ENCODE measurements at places on chromosomes 7 and 10.

DNA sequence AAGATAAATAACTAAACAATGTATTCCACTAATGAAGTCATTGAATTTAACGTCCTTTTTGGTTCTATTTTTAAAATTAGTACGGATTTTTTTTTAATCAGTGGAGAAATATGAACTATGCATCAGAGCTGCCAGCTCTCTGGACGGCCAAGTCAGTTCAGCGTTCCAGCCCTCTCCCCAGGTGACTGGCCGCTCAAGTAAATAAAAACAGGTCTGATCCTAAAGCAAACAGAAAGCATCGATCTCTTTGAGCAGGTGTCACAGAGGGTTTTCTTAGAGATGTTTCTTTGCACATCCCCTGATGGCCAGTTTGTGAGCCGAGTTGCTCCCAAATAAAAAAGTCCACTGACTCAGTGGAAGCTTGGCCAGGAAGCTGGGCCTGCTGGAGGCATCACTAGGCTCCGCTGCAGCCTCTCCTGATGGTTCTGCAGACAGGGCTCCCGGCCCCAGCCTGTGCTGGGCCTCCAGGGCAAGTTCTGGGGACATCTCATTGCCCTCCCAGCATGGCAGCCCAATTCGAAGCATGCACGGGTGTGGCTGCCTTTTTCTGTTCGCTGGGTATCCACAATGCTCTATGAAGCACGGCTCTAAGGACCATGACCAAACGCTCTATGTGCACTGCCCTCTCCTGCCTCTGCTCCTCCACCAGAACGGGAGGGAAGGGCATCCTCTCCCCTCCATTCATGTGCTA, 74.7 kb upstream of the PPP2R2D start:
- DNase-seq, result no peak

DNA sequence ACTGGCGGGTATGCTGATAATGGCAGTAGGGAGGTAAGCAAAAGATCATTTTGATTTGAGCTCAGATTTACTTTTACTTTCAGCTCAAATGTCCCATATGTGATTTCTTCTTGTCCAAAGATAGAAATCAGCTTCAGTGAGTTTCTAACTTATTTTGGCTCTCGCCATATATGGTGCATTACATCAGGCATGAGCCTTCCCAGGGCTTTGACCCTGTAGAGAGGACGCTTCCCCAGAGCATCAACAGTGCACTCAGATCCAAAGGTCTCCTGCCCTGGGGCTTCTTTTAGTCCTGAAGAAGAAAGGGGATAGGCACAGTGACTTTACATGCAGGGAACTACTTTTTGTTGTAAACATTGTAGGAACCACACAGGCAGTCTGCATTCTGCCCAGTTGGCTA, 128.6 kb upstream of the PDLIM1 start:
- DNase-seq, result no peak

DNA sequence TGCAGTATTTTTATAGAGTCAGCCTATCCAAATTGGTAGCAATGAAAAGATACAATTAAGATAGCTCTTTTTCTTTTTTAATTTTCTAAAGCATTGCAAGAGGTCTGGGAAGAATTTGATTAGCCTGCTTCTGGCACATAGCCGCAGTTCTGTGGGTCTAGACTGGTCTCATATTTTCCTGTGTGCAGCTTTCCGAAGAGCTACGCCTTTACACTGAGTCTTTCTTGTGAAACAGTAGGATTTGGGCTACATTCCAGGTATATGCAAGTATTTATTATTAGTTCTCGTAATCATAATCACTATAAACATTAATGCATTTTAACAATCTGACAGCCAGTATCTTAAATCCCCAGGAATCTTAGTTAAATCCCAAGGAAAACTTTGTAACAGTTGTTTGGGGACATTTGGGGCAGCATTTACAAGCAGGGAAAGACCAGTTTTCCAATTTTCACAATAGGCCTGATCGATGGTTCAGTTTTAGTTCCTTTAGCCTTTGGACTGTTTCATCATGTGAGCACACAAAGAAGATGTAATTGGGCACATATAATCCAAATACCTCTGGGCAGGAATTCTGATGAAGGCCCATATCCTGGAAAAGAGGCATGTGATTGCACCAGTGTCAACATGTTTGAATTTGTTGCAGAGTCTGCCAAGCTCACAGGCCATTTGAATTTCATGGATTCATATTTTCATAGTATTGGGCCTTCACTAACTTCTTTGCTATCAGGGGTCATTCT, 287.3 kb downstream of the INHBA start:
- DNase-seq, result no peak

DNA sequence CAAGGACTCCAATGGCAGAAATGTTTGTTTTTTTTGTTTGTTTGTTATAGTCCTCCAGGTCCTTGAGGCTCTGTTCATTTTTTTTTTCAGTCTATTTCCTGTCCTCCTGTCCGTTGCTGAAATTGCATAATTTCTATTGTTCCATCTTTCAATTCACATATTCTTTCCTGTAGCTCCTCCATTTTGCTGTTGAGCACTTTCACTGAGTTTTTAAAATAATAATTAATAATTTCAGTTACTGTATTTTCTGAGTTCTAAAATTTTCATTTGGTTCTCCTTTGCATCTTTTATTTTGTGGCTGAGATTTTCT, 202.3 kb upstream of the AGR3 start:
- no peak for DNase-seq

- no peak for DNase-seq
Observed at GRCh38 chr10:74330646-74331045, 179.6 kb downstream of the ADK start.

GRCh38 chr10:112799726-112800510, 150.1 kb upstream of the TCF7L2 start:
- no peak for DNase-seq

DNA sequence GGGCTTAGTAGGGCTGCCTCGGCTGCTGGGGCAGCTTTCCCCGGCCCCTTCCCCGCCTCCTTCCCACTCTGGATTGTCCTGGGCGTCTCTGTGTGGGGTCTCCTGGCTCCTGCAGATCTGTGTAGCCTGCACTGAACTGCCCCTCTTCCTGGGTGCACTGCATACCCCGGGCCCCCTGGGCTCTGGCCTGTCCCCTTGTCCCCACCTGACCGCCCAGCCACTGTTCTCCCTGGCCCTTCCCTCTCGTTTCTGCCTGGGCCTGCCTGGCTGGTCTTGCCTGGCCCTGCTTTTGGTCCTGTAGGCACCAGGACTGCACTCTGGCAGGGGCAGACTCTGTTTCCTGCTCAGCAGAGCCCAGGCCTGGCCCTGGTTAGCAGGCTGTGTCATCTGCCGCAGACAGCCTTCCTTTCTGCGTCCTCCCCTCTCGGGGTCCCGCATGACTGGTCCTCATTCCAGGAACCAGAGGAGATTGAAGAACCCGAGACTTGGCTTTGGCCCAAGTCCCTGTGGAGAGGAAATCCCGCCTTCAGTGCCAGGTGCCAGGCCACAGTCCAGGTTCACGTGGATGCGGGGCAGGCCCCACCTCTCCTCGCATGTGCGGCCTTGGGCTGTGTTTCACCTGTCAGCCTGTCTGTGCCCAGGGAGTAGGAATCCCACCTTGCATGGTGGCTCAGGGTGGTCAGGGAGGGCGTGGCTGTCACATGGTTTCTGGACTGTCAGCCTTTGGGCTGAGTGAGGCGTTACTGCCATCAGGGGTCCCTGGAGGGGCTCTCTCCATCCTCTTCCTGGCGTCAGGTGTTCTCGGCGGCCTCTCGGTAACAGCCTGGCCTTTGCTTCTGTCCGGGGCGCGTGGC, 9.2 kb downstream of the INPP5A start:
- DNase-seq, result no peak

DNA sequence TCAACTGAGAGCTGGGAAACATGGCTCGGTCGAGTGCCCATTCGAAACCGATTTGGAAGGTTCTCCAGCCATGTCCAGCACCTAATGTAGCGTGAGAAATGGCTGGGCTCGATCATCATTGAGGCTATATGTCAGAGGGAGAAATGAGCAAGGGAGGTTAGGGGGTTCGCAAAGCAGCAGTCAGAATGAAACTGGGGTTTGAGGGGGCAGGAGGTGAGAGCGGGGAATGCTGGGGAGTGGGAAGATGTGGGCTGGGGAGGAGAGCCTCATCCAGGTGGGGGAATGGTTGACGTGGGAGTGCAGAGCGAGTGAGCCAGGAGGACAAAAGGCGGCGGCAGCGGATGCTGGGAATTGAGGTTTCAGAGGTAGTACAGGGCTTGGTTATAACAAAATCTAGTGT, 34.8 kb upstream of the GALNTL5 start:
- DNase-seq, result no peak

DNA sequence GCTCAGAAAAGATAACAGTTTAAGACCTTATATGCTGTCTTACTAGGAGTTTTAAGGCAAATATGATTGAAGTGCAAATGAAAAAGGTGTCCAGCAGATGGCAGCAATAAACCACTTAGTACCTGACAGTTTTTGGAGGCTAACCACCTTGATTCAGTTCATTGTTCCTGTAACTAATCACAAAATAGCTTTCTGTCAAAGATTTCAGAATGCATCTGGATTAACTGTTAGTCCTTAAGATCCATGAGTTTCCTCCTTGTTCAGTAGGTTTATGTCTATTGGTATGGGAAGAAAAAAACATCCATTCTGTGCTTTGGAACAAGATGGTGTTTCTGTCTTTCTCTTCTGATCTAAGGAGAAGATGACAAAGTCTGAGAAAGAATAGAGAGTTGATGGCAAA, 46.6 kb downstream of the CCSER2 start:
- DNase-seq, result no peak

DNA sequence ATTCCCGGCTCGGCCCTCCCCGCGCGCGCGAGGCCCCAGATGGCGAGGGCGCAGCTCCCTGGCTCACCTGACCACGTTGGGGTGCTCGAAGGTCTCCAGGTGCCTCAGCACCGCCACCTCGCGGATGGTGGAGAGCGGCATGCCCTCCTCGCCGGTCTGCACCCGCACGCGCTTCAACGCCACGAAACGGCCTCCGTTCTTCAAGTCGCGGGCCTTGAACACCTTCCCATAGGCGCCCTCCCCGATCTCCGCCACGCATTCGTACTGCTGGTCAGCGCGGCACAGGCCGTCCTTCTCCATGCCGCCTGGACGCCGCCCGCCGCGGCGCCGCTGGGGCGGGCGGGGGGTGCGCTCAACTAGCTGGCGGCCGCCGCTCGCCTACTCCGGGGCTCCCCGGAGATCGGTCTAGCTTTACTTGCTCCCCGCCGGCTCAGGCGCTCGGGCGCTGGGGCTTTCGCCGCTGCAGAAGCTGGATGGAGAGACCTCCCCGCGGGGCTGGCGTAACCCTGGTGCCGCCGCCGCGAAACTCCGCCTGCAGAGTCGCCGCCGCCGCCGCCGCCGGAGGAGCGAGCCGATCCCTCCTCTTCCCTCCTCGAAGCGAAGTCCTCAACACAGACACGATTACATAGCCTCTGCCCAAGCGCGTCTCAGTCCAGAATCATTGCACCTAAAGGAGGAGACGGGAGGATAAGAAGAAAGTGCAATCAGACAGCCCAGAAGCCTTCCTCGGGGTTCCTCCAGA, 3.2 kb downstream of the CDK6 start:
- DNase-seq, result peak; percentile 92

DNA sequence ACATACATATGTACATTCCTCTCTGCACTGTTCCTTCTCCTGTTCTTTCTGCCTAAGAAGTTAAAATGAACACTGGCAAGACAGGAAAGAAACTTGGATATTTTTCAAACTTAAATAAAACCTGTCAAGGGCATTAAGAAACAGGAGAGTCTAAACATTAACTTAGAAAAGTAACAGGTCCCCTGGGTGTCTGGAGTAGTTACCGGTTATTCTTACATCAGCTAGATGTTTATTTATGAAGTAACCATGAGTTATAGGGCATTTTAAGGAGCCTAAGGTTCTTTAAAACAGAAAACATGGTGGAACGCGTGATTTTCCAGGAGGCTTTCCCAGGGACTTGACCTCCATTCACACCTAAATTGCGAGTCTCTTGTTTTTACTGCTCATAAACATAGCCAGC, 148.2 kb downstream of the PRKCQ start:
- DNase-seq, result no peak

DNA sequence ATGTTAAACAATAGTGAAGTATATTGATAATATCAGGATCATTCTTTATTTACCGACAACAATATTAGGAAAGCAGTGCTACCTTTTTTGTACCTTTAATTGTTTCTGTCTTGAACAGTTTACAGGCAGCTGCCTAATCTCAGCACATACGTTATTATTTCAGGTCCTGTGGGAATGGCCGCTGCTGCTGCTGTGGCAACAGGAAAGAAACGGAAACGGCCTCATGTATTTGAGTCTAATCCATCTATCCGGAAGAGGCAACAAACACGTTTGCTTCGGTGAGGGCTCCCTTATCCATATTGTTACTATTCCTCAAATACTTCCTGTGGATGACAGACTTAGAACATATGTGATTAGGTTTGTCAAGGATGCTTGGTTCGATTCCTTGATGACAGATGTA, 59.7 kb downstream of the NRF1 start:
- no peak for DNase-seq

- DNase-seq, result no peak
Observed at GRCh38 chr10:132563485-132564248, 26.1 kb downstream of the INPP5A start.

GRCh38 chr7:12174931-12175330, 36.2 kb upstream of the TMEM106B start:
- DNase-seq, result no peak

GRCh38 chr7:128135159-128135514, 103.9 kb upstream of the LRRC4 start:
- no peak for DNase-seq

GRCh38 chr10:19832699-19833098, 16.5 kb downstream of the PLXDC2 start:
- no peak for DNase-seq

- DNase-seq, result no peak
Observed at GRCh38 chr10:61548364-61548763, 95.2 kb upstream of the TMEM26 start.

DNA sequence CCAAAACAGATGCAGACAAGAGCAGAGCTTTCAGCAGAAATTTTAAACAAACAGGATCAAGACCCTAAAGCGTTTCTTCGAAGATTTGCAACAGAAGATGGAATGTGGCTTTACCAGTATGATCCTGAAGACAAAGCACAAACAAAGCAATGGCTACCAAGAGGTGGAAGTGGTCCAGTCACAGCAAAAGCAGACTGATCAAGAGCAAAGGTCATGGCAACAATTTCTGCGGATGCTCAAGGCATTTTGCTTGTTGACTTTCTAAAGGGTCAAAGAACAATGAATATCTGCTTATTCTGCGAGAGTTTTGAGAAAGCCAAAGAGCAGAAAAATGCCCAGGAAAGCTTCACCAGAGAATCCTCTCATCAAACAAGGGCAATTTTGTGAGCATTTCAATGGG, 130.4 kb downstream of the MBL2 start:
- no peak for DNase-seq

GRCh38 chr7:79298145-79298760, 155.2 kb downstream of the MAGI2 start:
- no peak for DNase-seq

GRCh38 chr10:98602224-98602623, 155.5 kb upstream of the HPS1 start:
- DNase-seq, result no peak

- peak; percentile 71 for DNase-seq
Observed at GRCh38 chr7:151351027-151351426, 9.4 kb downstream of the NUB1 start.

GRCh38 chr10:120132811-120133210, 240.3 kb downstream of the SEC23IP start:
- DNase-seq, result no peak

Data from activated T-cell treated with anti-CD3 and anti-CD28 coated beads, Interleukin-2, amount 50 U/mL, for 48 hours (primary cell).